Kidney (tissue), 22 donors: ENCODE measurements at places on chromosomes 3 and 15. TPM values are rescaled to one million over a fixed set of nuclear protein-coding genes. Genes with fewer than 3 reads are reported as not detected.

Gene THRB
- total RNA-seq, result 17.2 TPM

GRCh38 chr15:51303462-51303980 lies 34.9 kb downstream of the CYP19A1 start:
- no peak for DNase-seq

DNA sequence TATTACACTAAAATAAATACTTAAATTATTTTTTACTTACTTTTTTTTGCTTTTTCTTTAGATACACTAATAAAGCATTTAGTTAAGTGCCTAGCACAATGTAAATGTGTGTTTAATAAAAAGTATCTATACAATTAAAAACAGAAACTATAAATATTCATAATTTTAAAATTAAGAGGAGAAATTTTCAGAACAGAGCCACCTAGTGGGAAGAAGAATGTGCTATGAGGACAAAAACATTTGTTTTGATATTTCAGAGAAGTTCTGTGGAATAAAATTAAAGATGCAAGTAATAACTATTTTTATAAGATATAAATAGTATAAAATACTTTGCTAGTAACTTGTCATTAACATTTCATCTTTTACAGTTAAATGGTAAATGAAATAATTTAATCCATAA lies 33.6 kb upstream of the PLSCR5 start:
- no peak for DNase-seq

GRCh38 chr3:132870541-132870940 lies 148.3 kb upstream of the NPHP3 start:
- DNase-seq, result no peak

DNA sequence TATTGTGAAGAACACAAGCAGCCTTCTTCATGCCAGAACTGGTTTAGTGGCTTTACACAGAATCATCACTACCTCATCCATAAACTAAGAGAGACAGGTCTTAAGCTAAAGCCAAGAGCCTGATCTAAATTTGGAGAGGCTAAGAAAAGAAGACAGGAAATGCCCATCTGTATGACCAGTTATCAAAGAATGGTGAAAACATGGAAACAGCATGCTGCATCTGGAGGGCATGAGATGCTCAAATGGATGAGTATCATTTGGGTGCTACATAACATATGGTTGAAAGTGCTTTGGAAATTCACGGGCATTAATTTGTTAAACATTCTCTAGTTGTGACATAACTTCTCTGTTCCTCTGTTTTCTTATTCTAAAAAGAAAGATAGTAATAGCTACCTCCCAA lies 112.5 kb downstream of the CPNE4 start:
- DNase-seq, result no peak

DNA sequence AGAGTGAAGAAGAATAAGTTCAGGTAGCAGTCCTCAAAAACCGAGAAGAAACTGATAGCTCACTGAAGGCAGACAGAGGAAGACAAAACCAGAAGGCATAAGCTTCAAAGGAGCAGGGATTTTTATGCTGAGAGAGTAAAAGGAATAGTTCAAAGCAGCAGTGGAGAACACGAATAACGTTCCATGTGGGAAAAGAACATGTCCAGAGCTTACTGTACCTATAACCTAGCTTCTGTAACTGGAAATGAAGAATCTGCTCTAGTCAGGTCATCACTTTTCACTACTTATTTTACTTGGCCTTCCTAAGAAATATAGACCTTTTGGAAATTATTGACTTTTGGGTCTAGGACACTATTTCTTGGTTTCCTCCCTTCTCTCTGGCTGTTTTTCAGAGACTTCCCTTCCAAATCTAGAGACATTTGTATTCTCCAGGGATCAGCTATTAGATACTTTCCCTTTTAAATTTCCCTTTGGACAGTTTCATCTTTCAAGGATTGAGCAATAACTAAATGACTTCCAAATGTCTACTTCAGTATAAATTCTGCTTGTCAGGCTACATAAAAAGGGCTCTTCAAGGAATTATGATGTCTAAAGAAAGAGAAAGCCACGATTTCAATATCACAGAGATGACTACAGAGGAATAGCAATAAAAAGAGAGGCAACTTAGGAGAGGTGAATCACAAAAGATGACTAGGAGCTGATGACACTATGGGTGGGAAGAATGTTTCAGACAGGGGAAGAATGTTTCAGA lies 46.7 kb downstream of the UBE3A start:
- DNase-seq, result no peak

DNA sequence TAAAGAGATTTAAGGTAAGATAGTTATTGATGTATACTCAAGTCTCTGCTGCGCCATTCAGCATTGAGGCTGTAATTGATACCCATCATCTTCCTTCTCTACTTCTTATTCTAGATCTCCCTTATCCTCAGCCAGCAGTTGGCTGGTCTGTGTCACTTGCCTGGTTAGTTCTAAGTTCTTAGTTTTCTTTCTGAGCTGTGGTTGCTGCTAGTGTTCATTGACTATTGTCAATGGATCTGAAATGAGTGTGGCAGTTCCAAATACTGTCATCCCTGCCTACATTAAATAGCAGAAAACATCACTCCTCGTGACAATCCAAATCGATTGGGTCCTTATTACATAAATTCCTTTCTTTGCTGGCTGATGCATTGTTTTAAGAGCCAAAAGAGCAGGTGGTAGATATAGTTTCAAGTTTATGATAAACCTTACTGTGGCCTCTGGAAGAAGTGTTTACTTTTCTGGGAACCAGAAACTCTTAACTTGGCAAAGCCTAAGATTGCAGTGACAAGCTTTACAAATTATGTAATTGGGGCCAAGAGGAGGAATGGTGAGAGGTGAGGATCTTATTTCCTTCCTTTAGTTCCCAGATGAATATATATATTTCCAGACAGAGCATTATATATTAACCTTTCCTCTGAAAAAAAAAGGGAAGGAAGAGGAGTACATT lies 168.0 kb downstream of the GMNC start:
- DNase-seq, result no peak

GRCh38 chr15:29792426-29793159 lies 29.7 kb downstream of the TJP1 start:
- no peak for DNase-seq
